ENCODE measurements at places on chromosomes 4 and X.

GRCh38 chr4:10809905-10810304 is 125.3 kb upstream of the CLNK start:
- no peak for DNase-seq

DNA sequence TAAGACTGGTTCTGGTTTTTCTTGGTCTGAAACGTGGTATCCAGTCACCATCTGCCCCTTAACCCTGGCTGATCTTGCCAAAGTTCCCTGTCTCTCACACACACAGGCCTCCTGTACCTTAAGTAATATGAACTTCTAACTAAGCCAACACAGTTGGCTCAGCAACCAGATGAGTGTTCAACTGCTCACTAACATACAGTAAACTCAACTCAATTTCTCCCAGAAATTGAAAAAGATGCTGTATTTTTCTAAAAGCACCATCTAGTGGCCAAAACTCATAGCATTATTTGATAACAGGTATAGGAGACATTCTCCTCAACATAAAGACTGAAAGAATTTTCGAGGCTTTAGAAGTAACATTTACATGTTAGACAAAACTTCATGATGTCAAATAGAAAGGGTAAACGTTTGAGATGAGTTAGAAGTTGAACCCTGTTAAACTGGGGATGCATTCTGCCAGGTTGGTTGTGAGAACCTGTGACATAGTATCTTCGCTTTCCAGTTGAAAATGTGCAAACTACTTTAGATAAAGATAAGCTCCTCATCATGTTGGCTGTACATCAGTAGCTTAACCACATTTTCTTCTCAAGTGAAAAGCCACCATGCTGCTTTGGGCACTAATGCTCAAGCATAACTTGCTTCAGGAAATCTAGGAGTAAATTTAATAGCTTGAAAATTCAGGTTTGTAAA is 31.2 kb downstream of the CCNI start:
- DNase-seq, result no peak

- no peak for DNase-seq
These were observed 4.6 kb downstream of the SLC38A5 start for GRCh38 chrX:48465336-48465933.

GRCh38 chrX:80335062-80335830 is 85.0 kb upstream of the TENT5D start:
- DNase-seq, result no peak

GRCh38 chr4:111519683-111520082 is 625.6 kb upstream of the FAM241A start:
- DNase-seq, result no peak

- peak; percentile 1 for DNase-seq
These were observed 668.0 kb upstream of the LCORL start for GRCh38 chr4:18689308-18690115.

- no peak for DNase-seq
These were observed 166.1 kb downstream of the DMD start for GRCh38 chrX:33045245-33045644.

- DNase-seq, result no peak
These were observed 11.3 kb downstream of the FGFRL1 start for GRCh38 chr4:1022739-1023066.

DNA sequence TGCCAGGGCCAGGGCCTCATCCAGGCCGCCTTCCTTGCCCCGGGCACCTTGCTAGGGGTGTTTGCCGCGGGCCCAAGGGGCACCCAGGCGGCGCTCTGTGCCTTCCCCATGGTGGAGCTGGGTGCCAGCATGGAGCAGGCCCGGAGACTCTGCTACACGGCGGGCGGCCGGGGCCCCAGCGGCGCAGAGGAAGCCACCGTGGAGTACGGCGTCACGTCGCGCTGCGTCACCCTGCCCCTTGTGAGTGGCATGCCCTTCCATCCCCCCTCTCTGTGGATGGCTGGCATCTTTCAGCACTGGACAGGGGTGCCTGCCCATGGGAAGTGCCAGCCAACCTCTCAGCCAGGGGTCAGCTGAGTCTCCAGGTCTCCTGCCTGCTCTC is 3.6 kb downstream of the PLXNB3 start:
- DNase-seq, result no peak

GRCh38 chr4:40199179-40199670 is 2.4 kb downstream of the RHOH start:
- no peak for DNase-seq

GRCh38 chr4:1509366-1509765 is 103.1 kb upstream of the NKX1-1 start:
- DNase-seq, result no peak

DNA sequence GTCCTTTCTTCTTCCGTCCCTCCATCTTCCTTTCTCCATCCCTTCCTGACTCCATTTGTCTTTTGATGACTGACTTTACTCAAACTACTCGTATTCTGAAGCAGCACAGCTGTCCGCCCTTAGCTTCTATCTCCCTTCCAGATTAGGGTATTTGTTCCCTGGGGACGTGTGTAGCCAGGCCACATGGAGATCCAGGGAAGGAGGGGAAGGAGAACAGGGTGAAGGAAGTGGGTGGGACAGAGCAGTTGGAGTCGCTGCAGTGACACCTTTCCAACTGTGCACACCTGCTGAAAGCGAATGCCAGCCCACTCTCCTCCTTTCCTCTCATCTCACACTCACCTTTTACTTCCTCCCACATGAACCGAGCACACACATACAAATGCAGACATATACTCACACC is 323.8 kb downstream of the DCTD start:
- DNase-seq, result no peak

DNA sequence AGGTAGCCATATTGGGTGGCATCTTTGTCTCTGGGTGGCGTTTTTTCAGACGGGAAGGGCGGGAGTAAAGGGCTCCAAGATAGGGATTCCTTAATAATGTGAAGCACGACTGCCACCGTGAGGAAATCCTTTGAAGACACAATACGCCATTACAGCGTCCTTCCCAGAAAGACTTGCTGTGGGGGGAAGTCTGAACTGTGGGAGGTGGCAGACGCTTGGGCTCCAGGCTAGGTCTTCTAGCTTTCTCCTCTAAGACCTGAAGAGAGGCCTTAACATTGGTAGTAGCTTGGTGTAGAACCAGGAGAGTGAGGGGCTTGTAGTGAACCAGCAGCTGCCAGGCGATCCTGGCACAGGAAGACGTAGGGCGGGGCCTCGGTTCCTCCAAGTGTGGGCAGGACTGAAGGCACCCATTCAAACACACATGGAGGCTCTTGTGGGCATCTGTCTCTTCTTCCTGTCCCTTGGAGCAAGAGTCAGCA is 197.3 kb downstream of the OR13H1 start:
- DNase-seq, result no peak

GRCh38 chrX:103918050-103918449 is 44.4 kb upstream of the TMSB15B start:
- peak; percentile 14 for DNase-seq

GRCh38 chr4:116180157-116180601 is 905.2 kb downstream of the TRAM1L1 start:
- DNase-seq, result no peak
